Activated T-cell treated with anti-CD3 and anti-CD28 coated beads, Interleukin-2, amount 50 U/mL, for 72 hours (primary cell): ENCODE measurements at places on chromosomes 3 and 15.

GRCh38 chr15:33722005-33722672, 246.2 kb upstream of the CHRM5 start:
- DNase-seq: no peak

- no peak for DNase-seq
These were observed 12.3 kb upstream of the TNIK start for GRCh38 chr3:171472552-171472951.

- no peak for DNase-seq
These were observed 11.4 kb downstream of the ZFAND6 start for GRCh38 chr15:80070840-80071239.

DNA sequence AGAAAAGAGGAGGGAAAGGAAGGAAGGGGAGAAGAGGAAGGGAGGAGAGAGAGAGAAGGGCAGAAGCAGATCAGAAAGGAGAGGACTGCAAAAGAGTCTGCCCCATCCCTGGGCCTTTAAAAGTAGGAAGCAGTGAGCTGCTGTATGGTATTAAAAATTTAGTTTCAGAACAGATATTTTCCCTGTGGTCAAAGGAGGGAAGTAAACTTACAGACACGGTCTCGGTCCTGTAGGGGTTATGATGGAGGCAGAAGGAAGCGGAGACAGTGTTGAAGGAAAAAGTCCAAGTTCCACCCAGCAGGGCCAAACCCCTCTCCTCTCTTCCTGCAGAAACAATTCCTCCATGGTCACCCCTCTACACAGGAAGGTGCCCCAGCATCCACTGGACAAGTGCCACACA, 122.0 kb upstream of the PROK2 start:
- DNase-seq: no peak

DNA sequence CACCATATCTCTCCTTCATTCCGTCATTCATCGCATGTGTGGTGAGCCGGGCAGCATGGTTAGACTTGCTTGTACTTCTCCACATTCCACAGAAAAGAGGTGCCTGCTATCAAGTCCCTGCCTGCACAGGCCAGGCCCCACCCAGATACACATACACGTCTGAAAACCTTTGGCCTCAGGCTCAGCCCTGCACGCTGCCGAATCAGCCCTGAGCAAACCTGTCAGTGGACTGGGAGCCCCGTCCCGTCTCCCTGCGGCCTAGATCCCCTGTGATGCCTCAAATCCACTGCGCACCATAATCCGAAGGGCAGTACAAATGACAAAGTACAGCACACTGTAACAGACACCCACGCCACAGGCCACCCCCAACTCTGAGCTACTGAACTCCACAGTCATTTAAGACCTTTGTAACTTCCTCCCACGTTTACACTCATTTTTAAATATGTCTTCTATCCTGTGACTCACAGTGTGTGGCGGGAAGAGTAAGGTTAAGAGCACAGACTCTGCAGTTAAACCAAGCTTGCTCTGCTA, 67.1 kb downstream of the MB21D2 start:
- peak; percentile 76 for DNase-seq

DNA sequence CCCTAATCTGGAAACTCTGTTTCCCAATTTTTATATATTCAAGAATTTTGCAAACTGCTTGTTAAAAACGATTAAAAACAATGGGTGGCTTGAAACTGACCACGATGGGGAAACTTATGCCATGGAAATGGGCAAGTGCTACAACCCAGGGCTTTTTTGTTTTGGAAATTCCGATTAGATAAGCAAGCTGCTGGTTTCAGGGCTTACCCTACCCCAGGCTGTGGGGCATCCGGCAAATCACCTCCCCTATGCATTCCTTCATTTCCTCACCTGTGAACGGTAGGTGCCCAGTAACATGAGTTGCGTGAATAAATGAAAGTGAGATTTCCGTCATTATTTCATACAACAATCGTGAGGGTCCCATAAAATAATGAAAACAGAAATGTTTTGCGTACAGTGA, 34.3 kb downstream of the ST6GAL1 start:
- DNase-seq: no peak

DNA sequence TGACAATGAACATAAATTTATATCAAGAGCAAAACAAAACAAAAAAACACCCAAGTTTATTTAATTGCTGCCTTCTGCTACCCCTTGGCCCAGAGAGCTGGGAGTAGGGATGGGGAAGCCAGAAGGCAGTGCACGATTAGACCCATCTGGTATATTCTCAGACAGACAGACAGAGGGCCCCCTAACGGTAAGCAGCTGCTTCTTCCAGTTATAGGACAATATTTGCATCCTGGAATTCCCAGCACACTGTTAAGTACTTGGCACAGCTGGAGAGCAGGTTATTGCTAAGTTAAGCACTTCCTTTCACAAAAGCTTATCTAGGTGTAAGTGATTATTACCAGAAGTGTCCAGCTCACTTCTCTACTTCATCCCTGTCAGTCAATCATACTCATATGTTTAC, 39.3 kb downstream of the C2CD4B start:
- no peak for DNase-seq

DNA sequence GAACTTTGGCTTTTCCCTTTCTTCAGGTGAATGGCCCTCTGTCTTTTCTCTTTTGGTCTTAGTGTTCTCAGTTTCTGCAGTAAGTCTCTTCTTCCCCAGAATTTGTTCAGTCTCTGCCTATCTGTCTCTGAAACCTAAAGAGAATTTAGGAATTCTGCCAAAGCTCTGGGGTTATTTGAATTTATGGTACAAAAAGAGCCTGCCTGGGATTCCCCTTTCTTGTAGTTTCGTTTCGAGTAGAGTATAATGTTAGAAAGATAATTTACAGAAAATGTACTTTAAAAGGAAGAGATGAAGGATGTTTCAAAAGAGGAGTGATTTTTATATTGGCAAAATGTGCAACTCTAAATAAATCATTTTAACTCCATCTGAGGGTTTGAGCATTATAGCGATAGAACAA, 247.4 kb upstream of the SATB1 start:
- DNase-seq: no peak

DNA sequence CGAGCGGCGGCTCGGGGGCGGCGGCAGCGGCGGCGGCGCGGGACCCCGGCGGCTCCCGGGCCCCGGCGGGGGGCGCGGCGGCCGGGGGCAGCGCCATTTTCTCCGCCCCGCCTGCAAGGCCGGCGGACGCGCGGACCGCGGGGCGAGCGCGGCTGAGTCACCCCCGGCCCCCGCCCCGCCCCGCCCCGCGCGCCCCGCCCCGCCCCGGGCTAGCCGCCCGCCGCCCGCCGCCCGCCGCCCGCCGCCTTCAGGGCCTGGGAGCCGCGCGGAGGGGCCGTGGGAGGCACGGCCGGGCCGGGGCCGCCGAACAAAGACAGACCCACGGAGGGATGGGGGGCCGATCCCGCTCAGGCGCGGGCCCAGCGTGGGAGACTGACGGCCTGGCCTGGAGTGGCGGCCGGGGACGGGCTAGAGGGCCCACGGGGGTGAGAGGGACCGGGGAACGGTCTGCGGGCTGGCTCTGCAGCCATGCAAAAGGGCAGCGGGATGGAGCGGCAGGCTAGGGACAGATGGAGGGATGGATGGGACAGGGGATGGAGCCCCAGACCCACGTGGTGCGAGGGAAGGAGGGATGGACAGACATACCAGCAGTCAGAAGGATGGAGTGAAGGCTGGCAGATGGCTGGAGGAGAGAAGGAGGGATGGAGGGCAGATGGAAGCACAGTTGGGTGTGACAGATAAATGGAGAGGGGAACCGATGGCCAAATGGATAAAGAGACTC, at the start of gene EIF4E3:
EIF4E3 (minus strand) TSS at position 132 of the 721 bp plus-strand sequence; CDS start at position 97, 35 bp downstream.
- DNase-seq: peak; percentile 53

DNA sequence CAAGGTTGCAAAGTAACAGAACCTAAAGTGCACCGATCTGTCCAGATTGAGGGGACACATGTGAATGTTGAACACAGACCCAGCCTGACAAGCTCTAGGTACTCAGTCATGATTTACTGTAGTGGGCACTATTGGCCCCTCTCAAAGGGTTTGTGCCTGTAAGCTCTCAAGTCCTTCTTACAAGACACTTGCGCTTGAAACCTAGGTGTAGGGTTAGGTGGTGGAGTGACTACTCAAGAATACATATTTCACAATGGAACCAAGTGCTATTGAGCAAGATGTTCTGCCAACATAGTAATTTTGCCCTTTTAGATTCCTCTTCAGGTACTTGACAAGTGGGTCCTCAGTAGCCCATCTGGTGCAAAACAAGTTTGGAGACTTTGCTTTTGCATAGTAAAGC, 169.9 kb downstream of the AKAP13 start:
- no peak for DNase-seq

- DNase-seq: no peak
These were observed 258.9 kb downstream of the FHIT start for GRCh38 chr3:60992395-60992794.

GRCh38 chr15:49063402-49064280, 17.4 kb upstream of the SECISBP2L start:
- no peak for DNase-seq

- DNase-seq: no peak
These were observed 96.9 kb upstream of the MYRIP start for GRCh38 chr3:39712413-39713048.

DNA sequence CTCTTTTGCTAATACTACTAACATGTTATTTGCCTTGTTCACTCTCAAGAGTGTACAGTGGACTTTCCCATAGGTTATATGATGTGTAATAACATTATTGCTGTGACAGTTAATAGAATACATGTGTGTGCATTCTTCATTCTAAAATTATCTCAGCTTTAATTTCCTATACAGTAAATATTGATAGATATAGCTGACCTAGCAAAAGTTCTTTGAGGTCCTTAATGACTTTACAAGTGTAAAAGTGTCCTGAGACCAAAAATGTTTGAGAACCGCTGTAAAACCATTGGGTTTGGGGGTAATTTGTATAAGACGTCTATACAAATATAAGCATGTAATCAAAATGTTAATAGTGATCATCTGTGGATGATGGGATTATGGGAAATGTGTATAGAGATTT, 469.5 kb upstream of the PROK2 start:
- DNase-seq: no peak

GRCh38 chr3:172673210-172673679, 37.6 kb downstream of the NCEH1 start:
- peak; percentile 79 for DNase-seq

GRCh38 chr15:82294061-82294690, 31.6 kb downstream of the SAXO2 start:
- no peak for DNase-seq

DNA sequence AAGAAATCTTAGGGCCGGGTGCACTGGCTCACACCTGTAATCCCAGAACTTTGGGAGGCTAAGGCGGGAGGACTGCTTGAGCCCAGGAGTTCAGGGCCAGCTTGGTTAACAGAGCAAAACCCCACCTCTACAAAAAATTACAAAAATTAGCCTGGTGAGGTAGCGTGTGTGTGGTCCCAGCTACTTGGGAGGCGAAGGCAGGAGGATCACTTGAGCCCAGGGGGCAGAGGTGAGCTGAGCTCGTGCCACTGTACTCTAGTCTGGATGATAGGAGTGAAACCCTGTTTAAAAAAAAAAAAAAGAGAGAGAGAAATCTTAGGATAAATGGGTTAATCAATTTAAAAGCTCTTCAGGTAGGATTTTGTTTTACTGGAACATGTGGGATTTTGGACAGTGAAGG, 31.2 kb upstream of the DUT start:
- DNase-seq: no peak

- no peak for DNase-seq
These were observed 8.1 kb downstream of the CHRNA5 start for GRCh38 chr15:78573416-78573815.

- DNase-seq: no peak
These were observed 11.4 kb downstream of the SKIL start for GRCh38 chr3:170368921-170369320.

GRCh38 chr15:82231233-82231632, 31.3 kb downstream of the EFL1 start:
- no peak for DNase-seq

- no peak for DNase-seq
These were observed 83.0 kb downstream of the RSL24D1 start for GRCh38 chr15:55113736-55114135.

- DNase-seq: no peak
These were observed 21.7 kb upstream of the SYN2 start for GRCh38 chr3:11982341-11982941.

DNA sequence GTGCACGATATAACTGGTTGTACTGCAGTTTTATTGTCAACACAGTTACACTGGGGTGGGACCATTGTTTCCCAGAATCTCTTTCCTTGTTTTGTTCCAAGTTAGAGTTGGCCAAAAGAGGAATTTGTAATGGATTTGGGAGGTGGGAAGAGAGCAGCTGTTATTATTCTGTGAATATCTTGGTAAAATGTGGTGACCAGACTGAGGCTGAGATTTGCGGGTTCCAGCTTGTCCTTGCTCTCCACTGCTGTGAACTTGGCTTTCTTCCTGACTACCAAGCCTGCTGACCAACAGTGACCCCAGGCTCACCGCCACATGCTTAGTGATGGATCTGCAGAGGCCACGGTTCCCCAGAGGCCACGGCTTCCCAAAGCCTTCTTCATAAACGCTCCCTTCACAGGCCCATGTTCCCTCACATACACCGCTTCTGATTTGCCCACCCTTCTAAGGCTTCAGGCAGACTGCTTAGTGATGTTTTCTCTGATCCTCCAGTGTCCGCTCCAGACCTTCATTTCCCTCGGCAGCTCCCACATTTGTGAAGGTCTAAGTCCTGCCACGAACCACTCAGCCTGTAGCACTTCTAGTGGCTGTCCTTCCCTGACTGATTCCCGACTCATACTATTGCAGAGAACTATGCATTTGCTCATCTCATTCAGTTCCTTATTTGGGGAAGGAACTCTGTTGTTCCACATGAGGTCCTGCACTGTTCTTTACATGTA, 525.5 kb upstream of the RGMA start:
- no peak for DNase-seq

GRCh38 chr15:87733541-87733941, 523.0 kb downstream of the NTRK3 start:
- DNase-seq: no peak

DNA sequence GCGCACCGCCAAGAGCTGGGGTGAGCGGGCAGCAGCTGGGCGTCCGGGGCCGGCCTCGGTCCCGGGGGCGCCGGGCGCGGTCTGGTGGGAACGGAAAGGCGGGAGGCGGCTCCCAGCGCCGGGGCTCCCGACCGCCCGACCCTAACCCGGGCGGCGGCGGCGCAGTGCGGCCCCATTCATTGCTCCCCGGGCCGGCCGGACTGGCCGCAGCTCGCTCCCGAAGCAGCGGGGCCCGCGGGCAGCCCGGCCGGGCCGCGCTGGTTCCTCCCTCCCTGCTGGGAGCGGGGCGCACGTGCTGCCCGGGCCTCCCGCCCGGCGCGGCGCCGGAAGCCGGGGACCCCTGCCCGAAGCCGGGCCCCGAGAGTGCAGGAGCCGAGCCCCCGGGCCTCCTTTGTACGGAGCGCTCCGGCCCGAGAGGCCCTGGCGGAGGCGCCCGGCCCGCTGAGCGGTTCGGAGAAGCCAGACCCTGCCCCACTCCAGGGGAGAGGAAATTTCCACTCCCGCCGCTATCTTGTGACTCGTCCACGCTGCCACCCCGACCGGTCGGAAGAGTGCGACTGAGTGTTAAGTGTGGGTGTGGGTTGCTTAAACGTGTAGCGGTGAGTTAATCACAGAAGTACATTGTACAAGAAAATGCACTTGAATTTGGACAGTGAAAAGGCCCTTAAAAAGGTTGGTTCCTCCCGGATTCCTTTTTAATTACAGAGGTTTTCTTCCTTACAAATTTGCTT, 613 bp downstream of the ATP1B3 start:
- peak; percentile 71 for DNase-seq
